ENCODE measurements at places on chromosomes 5 and 9.

DNA sequence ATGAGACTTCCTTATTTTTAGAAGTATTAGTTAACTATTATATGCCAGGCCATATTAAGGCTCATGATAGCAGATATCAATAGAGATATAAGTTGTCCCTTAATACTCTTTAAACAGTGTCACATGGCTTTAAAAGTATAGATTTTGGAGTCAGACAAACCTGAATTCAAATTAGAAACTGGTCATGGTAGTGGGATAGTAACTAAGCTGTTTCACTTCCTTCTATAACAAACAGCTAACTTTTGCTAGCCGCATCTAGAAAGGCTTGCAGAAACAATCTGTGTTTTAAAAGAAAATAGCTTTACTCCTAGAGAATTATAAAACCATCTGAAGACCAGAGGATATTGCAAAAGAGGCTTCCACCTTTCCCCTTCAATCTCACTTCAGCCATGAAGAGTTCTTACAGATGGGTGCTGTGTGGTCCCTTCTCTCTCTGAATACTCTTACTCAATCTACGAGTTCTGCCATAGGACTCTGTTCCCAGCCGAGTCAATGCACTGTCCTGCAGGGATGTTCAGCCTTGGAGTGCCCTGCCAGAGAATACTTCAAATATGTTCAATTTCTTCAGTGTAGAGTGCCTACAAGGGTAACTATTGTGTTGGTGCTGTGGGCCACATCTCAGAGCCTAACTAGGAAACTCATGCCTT lies 810.2 kb downstream of the EFNA5 start:
- DNase-seq, result no peak

GRCh38 chr9:124684169-124684568 lies 86.9 kb downstream of the NR6A1 start:
- no peak for DNase-seq

GRCh38 chr5:107294211-107294550 lies 376.6 kb downstream of the EFNA5 start:
- no peak for DNase-seq

- no peak for DNase-seq
Measured at GRCh38 chr5:178994580-178995340, at the start of gene GRM6. TSS of gene GRM6 (minus strand) at chr5:178995320. CDS start at chr5:178994944, 376 bp downstream.

- no peak for DNase-seq
Measured at GRCh38 chr5:136051486-136052220, 22.9 kb downstream of the TGFBI start.

DNA sequence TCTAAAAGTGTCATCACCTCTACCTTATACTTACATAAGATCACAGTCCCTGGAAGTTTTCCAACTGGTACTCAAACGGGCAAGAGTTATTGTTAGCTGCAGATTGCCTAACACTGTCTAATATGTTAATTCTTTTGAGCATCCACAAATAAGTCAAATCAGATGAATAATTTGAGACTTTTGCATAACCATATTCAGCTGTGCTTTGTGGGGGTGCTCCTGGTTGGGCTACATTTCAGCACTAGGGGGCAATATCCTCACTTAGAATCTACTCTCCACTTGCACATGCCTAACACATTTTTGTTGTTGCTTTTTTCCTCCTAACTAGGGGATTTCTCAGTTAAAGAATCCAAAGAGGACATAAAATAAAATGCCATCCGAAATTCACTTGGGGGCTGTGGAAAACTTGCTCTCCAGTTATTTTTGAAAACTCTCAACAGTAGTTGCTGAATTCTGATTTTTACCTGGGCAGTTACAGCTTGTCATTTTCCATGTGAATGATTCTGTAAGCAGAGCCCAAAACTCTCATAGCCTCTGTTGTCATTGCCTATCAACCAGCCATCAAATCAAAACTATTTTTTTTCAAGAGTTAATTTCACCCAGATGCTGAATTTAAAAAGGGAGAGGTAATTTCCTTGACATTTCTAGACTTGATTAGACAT lies 71.5 kb downstream of the TRIM36 start:
- no peak for DNase-seq

DNA sequence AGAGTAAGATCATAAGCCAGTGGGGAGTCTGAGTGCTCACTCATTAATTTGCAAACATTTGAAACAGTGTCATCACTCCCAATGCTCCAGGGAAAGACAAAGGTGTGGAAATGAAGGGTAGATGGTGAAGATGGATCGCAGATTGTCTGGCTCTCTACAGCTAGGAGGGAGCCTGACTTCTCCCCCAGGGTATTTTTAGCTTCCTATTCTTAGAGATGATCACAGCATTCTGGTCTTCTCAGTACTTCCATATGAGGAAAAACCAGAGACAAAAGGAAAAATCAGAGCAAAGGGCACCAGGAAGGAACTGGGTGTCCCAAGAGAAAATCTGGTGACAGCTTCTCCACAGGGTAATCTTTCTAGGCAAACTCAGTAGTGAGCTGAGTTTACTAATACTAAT lies 401.9 kb upstream of the GRIA1 start:
- no peak for DNase-seq

DNA sequence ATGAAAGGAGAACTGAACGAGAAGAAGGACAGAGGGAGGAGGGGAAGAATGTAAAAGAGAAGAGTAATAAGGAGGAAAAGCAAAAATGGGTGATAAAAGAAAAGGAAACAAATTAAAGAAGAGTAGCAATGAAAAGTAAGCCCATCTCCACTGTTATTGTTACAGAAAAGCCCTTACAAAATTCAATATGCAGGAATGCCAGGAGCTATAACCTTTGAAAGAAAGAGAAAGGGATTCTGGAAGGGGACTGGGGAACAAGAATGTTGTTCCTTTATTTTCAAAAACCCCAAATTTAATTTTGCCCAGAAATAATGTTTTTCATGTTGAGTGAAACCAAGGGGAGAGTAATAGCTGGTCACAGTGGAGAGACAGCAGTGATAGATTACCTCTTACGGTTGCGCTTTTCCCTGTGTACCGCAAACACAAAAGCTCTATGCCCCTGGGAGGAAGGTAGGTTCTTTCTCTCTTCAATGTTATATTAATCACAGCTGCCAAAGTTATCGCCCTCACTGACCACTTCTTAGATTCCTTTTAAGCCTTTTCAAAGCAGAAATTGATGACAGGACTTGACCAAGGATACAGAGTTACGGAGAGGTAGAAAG lies 86.7 kb downstream of the BRINP1 start:
- no peak for DNase-seq

GRCh38 chr9:79129865-79130480 lies 441.8 kb upstream of the TLE4 start:
- no peak for DNase-seq

DNA sequence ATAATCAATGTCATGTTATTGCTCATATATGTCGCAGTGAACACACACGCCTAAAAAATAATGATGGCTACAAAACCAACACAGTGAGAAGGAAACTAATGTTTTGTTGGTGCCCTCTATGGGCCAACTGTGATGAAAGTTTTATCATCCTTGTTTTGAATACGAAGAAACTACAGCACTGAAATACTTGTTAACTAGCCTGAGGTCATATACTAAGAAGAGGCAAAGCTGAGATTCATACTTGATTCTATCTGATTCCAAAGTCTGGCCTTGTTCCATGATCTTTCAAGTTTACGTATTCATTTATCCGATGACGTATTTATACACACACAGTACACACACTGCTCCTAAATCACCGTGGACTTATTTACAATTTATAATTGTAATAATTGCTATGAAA lies 16.1 kb upstream of the DRD1 start:
- no peak for DNase-seq

DNA sequence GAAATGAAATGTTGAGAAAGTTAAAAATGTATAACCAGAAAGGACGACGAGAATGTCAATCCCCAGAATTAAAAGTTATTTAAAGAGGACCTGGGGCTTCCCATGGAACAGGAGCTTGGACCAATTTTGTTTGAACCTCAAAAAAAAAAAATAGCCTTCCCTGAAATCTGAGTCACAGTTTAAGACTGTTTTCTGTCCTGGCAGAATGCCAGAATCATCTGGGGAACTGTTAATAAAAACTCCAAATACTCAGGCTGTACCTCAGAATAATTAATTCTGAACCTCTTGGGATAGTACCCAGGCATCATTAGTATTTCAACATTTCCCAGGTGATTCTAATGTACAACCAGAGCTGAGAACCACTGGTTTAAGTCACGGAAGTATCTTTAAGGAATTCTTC lies 102.2 kb upstream of the SLCO6A1 start:
- DNase-seq, result no peak

DNA sequence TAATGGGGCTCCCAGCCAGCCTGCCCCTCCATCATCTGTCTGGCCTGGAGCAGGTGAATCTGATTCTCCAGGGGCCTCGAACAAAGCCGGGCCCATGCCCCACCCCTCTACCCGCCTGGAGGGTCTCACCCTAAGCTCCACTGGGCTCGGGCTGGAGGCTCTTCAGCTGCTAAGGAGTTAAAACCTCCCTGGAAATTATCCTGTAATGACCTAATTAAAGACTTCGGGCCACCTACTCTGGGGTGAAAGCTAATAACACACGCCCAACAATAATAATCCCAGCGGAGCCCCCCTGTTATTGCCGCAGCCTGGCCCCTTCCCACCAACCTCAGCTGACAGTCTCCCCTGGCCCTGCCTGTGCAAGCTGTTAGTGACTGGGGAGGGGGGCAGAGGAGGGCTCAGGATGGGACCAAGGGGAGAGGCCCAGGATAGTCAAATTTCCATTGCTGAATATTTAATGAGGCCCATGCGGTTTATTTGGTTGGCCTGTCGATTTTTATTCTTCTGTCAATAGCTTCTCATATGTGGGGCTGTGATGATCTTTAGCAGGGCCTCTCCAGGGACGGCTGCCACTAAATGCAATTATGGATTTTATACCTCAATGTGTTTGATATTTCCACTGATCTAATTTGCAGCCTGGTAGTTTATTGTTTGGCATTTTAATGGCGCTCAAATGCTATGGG lies 25.7 kb downstream of the LMX1B start:
- DNase-seq, result no peak

- no peak for DNase-seq
Measured at GRCh38 chr9:120366644-120367019, 213.3 kb downstream of the CDK5RAP2 start.

DNA sequence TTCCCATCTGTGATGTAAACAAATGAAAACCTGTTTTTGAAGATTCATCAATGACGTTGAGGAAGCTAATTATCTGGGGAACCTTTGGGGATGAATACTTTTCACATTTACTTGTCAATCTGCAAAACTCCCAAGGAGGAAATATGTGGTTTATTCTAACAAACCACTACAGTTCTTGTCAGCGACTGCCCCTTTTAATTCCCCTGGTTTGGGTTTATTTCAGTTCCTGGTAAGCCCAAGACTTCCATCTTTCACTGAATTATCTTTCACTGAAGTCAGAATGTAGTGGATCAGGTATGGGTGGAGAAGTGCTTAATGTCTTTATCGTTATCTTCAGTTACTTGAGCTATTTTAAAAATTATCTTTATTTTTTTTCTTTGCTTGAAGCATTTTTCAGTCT lies 40.2 kb downstream of the TLR4 start:
- DNase-seq, result no peak

DNA sequence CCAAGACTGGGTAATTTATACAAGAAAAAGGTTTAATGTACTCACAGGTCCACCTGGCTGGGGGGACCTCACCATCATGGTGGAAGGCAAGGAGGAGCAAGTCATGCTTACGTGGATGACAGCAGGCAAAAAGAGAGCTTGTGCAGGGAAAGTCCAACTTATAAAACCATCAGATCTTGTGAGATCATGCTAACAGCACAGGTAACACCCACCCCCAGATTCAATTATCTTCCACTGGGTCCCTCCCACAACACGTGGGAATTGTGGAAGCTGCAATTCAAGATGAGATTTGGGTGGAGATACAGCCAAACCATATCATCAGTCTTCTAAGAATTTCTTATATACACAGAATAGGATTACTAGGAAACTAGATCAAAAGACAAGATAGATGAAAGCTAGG lies 555.6 kb downstream of the PRR16 start:
- DNase-seq, result no peak

DNA sequence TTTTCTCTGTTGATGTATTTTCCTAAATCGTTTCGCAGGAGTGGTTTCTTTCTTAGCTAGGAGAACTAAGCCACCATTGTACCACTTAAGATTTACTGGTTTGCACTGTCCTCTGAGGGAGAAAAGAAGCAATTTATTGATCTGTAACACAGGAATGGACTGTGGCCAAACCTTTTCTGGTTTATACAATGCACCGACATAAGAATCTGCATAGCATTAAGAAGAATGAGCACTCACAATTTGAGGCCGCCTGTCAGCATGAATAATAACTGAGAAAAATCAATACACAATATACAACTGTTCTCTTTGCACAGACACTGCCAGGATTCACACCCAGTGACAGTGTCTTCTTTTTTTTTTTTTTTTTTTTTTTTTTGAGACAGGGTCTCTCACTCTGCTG lies 168.6 kb upstream of the DMRT1 start:
- no peak for DNase-seq

DNA sequence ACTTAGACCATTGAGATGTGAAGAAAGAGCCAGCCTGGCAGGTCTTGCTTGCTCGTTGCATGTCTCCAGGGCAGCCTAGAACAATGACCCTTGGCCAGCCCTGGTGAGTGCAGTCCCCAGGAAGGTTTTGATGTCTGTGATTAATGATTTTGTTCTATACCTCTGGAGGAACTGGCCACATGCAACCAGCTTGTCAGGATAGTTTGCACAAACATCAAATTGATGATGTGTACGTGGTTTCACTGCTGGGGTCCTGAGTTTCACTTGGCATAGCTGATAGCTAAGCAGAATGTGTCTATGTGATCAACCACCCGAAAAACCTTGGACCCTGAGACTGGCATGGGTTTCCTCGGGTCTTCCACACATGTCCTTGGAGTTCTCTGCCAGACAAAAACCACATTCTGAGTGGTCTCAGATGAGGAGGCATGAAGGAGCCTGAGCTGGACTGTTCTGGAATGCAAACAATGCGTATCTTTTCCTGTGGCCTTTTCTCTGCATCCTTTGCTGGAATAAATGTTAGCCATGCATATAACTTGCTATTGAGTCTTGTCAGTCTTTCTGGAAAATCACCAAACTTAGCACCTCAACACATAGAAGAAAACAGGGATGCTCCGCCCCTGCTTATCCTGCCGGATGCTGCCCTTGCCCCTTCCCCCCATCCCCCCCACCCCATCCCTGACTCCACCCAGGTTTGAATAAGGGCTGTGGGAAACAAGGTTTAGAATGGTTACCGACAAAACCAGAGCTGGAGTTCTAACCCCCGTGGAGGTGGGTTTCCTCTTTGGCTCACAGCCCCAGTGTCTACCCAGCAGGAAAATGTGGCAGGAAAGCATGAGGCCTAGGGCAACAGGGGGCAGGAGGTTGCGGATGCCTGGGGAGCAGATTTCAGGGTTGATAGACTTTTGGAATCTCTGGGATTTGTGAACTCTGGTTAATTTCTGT lies 50.1 kb upstream of the ANKRD33B start:
- no peak for DNase-seq

- DNase-seq, result no peak
Measured at GRCh38 chr9:137406876-137407589, 15.9 kb downstream of the EXD3 start.

- no peak for DNase-seq
Measured at GRCh38 chr9:123138163-123138562, 104.7 kb downstream of the GPR21 start.

- DNase-seq, result no peak
Measured at GRCh38 chr9:134559013-134559412, 82.6 kb upstream of the COL5A1 start.

Data from cortex of kidney (tissue), 1 donor.